ENCODE measurements at places on chromosomes 7 and 10.

GRCh38 chr10:79025199-79025832 is 43.5 kb upstream of the ZMIZ1 start:
- no peak for DNase-seq

DNA sequence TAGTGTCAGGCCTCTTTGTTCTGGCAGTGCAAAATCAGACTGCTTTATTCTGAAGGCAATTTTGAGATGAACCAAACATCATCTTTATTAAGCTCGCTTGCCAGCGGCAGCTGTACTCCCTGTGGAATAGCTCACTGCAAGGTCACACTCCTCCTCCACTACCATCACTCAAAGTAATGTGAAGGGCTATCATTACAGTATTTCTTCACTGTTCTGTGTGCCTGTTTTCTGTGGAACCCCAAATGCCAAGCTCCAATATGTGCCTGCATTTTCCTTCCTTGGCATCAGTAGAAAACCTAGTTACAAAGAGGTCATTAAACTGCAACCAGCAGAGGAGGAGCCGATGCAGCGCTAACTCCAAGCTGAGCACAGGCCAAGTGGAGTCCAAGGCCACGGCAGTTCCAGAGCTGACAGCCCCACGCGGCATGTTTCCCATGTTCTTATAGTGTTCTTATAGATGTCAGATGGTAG is 21.4 kb downstream of the BCCIP start:
- DNase-seq, result no peak

DNA sequence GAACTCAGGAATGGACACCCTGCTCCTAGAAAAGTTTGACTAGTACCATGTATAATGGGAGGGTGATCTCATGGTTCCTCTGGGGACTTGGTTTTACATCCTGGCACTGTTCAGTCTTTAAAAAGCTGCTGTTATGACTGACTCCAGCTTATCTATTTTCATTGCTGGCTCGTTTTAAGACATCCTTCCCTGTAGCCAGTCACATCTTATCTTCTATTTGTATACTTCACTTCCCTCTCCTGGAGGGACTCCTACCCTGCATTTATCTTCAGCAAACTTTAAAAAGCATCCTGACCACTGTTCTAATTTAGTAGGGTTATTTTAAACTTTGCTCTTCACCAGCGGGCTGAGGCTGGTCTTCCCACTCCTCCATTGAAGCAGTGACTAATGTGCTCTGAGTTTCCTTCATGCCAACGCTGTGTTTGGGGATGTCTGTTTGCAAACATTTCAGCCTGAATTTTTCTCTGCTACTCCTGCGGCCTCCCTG is 72.9 kb upstream of the ARMC3 start:
- no peak for DNase-seq

- DNase-seq, result no peak
These were observed 534.6 kb upstream of the PHF14 start for GRCh38 chr7:10439027-10439426.

GRCh38 chr10:32956365-32957197 is 1.4 kb downstream of the ITGB1 start:
- DNase-seq, result no peak

DNA sequence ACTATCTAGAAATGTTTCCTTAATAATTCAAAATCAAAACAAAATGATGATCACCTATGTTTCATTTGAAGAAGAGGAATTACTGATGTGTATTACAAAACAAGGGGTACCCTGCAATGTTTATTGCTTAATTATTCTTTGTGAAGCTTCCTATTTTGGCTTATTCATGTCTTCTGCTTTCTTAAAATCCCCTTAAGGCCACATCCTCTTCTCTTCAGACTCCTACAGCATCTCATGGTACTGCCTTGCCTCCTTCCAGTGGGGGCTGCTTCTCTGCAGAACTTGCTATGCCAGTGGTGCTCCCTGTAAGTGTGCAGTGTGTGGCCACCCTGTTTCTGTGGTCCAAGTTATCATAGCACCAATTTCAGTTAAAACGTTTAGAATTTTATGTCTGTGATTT is 35.0 kb downstream of the CCDC146 start:
- no peak for DNase-seq

DNA sequence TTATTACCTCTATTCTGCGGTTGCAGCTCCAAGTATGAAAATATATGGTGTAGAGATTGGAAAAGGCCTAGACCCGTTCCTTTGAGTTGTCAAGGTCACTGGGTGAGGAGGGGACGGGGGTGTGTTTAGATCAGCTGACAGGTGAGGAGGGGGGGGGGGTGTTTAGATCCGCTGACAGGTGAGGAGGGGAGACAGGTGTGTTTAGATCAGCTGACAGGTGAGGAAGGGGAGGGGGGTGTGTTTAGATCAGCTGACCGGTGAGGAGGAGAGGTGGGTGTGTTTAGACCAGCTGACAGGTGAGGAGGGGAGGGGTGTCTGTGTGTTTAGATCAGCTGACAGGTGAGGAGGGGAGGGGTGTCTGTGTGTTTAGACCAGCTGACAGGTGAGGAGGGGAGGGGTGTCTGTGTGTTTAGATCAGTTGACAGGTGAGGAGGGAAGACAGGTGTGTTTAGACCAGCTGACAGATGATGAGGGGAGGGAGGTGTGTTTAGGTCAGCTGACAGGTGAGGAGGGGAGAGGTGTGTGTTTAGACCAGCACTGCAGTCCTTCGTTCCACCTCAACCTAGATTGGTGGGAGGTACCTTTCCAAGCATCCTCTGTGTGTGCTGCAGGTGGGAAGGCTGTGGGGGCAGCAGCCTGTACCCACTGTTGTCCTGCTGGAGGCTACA is 655.0 kb upstream of the ADARB2 start:
- no peak for DNase-seq

GRCh38 chr7:67522504-67522903 is 525.9 kb downstream of the TYW1 start:
- no peak for DNase-seq

DNA sequence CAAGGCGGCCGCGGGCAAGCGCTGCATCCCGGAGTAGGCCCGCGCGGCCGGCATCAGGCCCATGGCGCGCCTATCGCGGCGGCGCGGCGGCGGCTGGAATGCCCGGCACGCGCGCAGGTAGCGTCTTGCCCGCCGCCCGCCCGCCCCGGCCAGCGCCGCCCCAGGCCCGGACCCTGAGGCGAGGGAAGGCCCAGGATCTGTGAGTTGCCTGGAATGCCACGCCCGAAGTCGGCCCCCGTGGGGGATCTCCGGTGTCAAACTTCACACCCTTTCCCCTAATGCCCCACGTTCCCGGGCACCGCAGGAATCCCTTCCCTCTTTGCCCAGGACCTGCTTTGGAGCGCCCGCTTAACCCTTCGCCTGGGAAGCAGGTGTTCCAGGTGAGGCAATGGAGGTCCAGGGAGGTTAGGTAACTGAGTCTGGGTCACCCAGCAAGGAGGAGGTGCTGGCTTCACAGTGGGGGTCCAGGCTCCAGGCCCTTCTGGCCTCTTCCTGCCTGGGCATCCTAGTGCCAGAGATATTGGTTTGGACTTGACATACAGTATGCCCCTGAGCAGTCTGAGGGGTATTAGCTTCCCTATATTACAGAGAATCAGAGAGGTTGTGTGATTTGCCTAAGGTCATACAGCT is 138.1 kb downstream of the ARHGAP22 start:
- no peak for DNase-seq

GRCh38 chr10:68423522-68423921 is 16.4 kb upstream of the RUFY2 start:
- DNase-seq, result no peak

- no peak for DNase-seq
These were observed 24.2 kb downstream of the WIPI2 start for GRCh38 chr7:5214236-5214635.

DNA sequence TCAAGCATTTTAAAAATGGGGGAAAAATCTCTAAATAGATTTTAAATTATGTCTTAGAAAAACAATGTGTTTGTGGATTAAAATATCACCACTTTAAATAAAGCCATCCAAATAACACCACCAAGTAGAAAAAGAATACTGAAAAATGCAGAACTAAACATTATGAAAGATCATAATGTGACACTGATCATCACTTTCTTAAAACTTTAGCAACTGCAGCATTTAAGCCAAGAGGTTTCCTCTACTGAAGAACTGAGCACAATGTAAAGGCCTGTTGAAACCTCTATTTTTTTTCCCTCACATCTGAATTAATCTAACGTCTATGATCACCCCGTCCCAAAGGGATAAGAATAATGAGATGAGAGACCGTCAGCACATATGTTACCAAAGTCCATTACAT is 18.6 kb downstream of the MINDY3 start:
- DNase-seq, result no peak

- DNase-seq, result no peak
These were observed 128.6 kb upstream of the BMPER start for GRCh38 chr7:33776788-33777187.

DNA sequence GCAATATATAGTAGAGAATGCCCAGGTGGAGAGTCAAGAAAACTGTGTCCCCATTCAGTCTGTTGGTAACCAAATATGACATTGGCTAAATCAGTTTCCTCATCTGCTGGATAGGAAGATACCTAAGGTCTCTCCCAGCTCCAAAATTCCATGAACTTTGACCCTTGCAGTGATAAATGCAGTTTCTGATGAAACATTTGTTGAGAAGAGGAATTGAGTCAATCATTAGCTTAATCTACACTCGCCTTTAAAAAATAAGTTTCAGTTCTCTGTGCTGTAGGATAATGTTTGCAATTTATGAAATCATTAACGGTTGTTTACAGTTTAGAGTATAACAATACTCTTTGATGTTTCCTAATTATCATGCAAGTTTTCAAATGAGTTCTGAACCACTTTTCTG is 38.0 kb upstream of the SLC25A13 start:
- DNase-seq, result no peak

DNA sequence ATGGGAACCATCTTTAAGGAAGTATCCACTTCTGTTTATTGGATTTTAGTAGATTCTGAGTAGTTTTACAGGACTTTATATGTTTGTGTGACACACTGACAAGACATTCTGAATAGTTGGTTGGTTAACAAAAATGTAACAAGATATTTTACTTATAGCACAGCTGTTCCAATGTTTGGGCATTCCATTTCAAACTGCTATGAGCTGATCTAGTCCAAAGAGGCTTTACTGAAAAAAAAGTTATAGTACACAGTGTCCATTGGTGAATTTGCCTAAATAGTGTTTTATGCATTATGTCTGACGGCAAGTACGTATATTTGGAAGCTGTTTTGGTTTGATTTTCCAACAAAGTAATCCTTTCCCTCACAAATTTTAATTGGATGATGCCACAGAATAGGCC is 99.1 kb downstream of the SAMD9 start:
- DNase-seq, result no peak

DNA sequence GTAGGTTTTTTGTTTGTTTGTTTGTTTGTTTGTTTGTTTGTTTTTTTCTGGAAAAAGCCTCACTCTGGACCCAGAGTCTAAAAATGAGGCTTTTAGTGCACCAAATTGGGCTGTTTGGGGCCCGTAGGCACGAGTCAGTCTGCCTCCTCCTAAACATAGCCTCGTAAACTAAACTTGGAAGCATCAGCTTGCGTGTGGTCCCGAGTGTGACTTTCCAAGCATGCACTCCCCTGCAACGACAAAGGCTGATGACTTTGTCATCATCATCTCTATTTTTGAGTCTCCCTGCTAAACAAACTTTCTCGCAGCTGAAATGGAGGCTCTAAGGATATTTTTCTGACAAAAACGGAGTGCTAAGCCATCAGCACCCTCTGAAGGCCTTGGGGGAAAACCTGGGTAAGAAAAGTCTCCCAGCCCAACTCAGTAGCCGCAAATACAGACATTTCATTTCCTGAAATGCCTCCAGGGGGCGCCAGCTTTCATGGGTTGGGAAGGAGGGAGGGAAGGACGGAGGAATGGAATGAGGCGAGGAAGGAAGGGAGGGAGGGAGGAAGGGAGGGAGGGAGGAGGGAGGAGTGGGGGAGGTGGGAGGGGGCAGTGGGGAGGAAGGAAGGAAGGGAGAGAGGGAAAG is 245.9 kb downstream of the KCNMA1 start:
- DNase-seq, result peak; percentile 14

- DNase-seq, result no peak
These were observed 61.6 kb downstream of the A1CF start for GRCh38 chr10:50823789-50824188.

DNA sequence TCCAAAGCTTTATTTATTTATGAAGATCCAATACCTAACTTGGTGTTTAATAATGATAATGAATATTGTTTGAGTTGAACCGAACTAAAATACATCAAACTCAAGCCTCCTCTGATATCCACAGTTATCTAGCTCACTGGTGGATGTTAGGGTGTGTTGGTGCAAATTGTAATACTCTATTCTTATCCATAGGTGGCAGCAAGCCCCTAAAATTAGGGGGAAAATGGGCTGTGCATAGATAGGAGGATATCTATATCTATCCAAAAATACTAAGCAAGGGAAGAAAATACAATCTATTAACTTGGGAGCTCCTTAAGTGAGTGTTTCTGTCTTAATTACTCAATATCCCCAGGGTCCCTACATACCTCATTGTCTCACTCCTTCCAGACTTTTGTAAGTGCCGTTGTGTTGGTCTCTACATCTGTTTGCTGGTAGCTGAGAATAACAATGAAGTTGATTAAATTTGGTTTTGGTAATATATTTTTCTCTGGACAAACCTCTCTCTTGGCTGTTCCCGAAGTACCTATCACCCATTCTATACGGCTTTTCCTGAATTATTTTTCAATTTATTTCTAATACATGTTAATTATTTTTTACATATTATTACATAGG is 55.0 kb upstream of the VWDE start:
- DNase-seq, result peak; percentile 66

DNA sequence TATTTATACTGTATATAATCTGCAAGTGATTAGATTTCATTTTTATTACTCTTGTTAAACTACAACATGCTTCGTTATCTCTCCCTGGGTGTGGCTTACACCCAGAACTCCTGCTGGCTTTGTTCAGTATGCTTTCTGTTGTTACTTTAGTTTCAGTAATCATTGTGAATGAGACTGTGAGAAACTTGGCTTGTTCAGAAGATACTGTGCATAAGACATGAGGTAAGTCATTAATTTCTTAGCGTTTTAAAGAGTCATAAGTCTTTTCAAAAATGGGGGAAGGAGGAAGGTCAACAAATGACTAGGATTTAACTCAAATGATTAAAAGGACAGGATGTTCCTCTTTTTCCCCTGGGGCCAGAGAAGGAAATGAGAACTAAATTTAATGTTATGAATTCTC is 11.6 kb upstream of the ADD3 start:
- DNase-seq, result peak; percentile 60

DNA sequence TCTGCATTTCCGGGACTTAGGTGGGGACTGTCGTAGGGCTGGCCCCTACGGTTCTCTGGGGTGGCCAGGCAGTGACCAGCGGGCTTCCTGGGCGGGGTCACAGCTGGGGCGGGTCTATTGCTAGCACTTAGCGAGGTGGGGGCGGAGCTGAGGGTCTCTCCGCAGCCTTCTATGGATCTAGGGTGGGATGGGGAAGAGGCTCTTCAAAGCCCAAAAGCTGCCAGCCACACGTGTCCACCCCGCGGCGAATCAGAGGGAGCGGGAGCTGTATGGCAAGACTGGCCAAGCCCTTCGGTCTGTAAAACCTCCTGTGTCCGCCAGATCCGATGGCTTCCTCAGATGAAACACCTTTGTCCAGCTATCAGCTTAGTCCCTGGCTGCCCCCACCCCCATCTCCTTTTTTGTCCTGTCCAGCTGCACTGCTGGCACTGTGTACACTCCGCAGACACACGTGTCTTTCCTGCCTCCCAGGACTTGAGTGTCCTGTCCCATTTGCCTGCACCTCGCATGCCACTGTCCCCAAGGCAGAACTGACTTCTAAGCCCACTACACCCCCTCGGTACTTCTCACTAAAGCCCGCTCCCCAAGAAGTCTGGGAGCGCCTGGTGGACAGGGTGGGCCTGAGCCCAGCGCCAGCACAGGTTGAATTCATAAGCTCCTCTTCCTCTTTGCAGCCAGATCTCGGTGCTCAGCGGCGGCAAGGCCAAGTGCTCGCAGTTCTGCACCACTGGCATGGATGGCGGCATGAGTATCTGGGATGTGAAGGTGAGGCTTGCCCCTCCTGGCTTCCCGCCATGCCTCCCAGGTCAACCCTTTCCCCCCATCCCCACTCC is 14.8 kb downstream of the PDAP1 start:
- DNase-seq, result no peak

All from LoVo (cell line).